C1 segment of cervical spinal cord (tissue), 14 donors: ENCODE measurements at places on chromosomes 4 and X.

DNA sequence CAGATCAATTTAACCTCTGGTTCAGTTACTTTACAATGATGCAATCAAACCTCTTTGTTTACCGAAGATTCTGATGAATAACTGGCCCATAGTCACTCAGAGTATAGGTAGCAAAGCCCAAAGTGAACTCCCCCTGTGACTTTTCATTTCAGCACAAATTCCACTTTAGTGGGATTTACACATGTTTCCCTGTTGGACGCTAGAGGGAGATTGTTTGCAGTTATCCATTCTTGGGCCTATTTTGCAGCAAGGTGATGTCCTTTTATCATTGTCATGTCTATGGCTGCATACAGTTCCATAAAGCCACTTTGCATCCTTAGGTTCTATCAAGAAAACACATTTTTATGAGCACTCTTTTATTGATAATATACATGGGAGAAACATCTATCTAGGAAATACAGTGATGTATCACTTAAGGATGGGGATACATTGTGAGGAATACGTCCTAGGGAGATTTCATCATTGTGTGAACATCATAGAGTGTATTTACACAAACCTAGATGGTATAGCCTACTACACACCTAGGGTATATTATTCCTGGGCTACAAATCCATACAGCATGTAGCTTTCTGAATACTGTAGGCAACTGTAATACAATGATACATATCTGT, 14.5 kb upstream of the DKK2 start:
- DNase-seq: no peak

GRCh38 chr4:72670521-72670920, 101.5 kb upstream of the ADAMTS3 start:
- no peak for DNase-seq

- DNase-seq: no peak
Measured at GRCh38 chrX:40449956-40450706, 130.6 kb upstream of the ATP6AP2 start.

DNA sequence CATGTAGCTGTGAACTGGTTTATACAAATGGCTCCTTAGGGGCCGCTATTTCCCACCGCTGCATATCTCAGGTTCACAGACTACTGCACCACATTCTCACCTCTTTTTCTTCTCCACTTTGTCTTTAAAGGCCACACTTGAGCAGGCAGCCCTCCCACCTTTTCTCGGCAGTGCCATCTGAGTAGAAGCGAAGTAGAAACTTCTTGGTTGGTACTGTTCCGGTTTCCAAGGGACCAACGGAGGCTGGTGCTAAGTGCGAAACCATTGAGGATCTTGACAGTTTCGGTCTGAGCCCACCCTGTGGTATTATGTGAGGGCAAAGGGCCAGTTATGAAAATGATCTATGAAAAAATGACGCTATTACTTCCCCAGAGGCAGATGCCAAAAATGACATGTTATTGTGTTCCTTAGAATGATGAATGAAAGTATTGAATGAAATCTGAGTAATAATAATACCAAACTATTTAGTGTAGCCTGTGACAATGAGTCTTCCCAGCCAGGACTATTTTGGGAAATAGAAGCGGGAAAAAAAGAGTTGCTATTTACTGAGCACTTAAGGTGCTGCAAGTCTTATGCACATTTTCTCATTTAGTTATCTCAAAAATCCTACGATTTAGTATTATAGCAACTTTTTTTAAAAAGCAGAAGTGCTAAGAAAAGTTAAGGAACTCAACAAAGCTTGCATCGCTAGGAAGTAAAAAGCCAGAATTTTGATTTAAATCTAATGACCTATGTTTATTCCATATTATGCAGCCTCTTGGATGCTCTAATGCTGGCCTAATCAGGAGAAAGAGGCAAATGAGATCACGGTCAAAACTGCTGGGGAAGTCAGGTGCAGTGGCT, 29.6 kb upstream of the CHRNA9 start:
- DNase-seq: no peak

GRCh38 chrX:103919270-103919637, 43.2 kb upstream of the TMSB15B start:
- no peak for DNase-seq

- DNase-seq: no peak
Measured at GRCh38 chrX:138853936-138854335, 142.4 kb upstream of the FGF13 start.

- no peak for DNase-seq
Measured at GRCh38 chr4:110849461-110849860, 226.6 kb upstream of the PITX2 start.

- no peak for DNase-seq
Measured at GRCh38 chrX:13689741-13690211, 848 bp downstream of the RAB9A start.
